Transverse colon (tissue), 4 donors: ENCODE measurements at places on chromosomes 6 and 20. TPM values are rescaled to one million over a fixed set of nuclear protein-coding genes. Genes with fewer than 3 reads are reported as not detected.

GRCh38 chr6:160263196-160263939, 4.7 kb upstream of the SLC22A2 start:
- peak overlapping the region; percentile 61 for H3K27ac ChIP-seq
- H3K4me1 ChIP-seq = no peaks in the 10 kb centered on the region
- no peak overlapping the region for H3K4me3 ChIP-seq
- DNase-seq = no peak
- no peaks in the 10 kb centered on the region for H3K27me3 ChIP-seq

BMP6 gene
- total RNA-seq = 5.1 TPM

DNA sequence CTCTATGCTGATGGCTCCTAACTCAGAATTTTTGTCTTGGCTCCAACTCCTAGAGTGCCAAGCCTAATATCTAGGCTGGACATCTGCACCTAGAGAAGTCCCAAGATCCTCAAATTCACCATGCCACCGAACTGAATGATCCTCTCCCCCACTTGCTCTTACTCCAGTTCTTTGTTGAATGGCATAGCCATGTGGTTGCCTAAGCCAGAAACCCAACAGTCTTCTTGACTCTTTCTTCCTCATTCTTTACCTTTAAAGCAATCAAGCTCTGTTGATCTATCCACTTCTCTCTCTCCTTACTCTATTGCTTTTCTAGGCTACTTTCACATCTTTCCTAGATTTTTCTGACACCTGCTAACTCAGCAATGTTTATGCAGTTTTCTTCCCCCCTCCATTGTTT, 126.5 kb upstream of the FOXO3 start:
- H3K4me1 ChIP-seq = no peaks in the 10 kb centered on the region
- H3K36me3 ChIP-seq = no peaks in the 10 kb centered on the region
- H3K4me3 ChIP-seq = no peak overlapping the region
- H3K27ac ChIP-seq = no peak overlapping the region
- no peaks in the 10 kb centered on the region for H3K27me3 ChIP-seq

GRCh38 chr6:129552413-129552812, 157.6 kb downstream of the ARHGAP18 start:
- no peak overlapping the region for H3K27ac ChIP-seq
- H3K36me3 ChIP-seq = no peaks in the 10 kb centered on the region
- H3K4me1 ChIP-seq = no peaks in the 10 kb centered on the region
- no peaks in the 10 kb centered on the region for H3K27me3 ChIP-seq
- no peak overlapping the region for H3K4me3 ChIP-seq

DNA sequence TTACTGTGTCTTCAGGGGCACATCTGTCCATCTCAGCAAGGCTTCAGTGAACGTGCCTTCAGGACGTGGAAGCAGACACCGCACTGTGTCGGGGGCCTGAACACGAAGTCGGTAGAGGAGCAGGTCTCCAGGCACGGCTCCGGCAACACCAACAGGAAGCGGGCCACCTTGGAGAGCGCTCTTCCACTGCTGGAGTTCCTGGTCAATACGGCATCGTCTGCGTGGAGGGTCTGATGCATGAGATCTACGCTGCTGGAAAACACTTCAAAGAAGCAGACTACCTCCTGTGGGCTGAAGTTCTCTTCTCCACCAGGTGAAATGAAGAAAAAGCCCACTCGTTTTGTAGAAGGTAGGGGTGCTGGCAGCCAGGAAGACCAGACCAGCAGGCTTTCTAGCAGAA, 69.3 kb upstream of the SLCO4A1 start:
- no peak overlapping the region for H3K27ac ChIP-seq
- H3K27me3 ChIP-seq = peaks cover 35% of the 10 kb centered on the region
- H3K4me3 ChIP-seq = no peak overlapping the region
- no peaks in the 10 kb centered on the region for H3K4me1 ChIP-seq
- DNase-seq = no peak

GRCh38 chr6:43942616-43943015, 172.6 kb downstream of the VEGFA start:
- H3K4me3 ChIP-seq = no peak overlapping the region
- H3K36me3 ChIP-seq = no peaks in the 10 kb centered on the region
- H3K4me1 ChIP-seq = no peaks in the 10 kb centered on the region
- DNase-seq = no peak

- H3K36me3 ChIP-seq = no peaks in the 10 kb centered on the region
- DNase-seq = no peak
- no peak overlapping the region for H3K27ac ChIP-seq
- H3K4me3 ChIP-seq = no peak overlapping the region
Observed at GRCh38 chr20:278181-278580, 12.4 kb downstream of the C20orf96 start.

- H3K4me1 ChIP-seq = peaks cover 19% of the 10 kb centered on the region
- H3K36me3 ChIP-seq = no peaks in the 10 kb centered on the region
Observed at GRCh38 chr20:50560867-50561266, 50.7 kb downstream of the PTPN1 start.

MAP3K5 gene
- total RNA-seq = 43.8 TPM

GRCh38 chr6:125678601-125679000, 70.8 kb upstream of the HEY2 start:
- DNase-seq = no peak
- no peak overlapping the region for H3K27ac ChIP-seq
- no peak overlapping the region for H3K4me3 ChIP-seq
- H3K4me1 ChIP-seq = no peaks in the 10 kb centered on the region
- no peaks in the 10 kb centered on the region for H3K27me3 ChIP-seq
- no peaks in the 10 kb centered on the region for H3K36me3 ChIP-seq

CCN5 gene
- total RNA-seq = 9.5 TPM

DNA sequence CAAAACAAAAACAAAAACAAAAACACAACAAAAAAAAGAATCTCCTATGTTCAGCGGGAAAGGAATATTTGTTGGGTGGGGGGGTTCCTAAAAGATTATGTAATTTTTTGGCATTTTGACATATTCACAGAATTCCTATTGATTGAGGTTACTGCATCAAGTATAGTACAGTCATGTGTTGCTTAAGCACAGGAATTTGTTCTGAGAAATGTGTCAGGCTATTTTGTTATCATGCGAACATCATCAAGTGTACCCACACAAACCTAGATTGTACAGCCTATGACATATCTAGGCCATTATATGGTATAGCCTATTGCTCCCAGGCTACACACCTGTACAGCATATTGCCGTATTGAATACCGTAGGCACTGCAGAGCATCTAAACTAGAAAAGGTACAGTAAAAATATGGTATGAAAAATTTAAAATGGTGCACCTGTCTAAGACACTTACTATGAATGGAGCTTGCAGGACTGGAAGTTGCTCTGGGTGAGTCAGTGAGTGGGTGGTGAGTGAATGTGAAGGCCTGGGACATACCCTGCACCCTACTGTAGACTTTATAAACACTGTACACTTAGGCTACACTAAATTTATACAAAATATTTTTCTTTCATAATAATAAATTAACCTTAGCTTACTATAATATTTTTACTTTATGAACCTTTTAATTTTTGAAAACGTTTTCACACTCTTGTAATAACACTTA, 110.6 kb downstream of the CDKAL1 start:
- no peak for DNase-seq
- H3K27ac ChIP-seq = no peak overlapping the region
- no peaks in the 10 kb centered on the region for H3K36me3 ChIP-seq
- H3K4me1 ChIP-seq = no peaks in the 10 kb centered on the region

ZNF311 gene
- 1.9 TPM for total RNA-seq

POM121L2 gene
- total RNA-seq = not detected

- no peaks in the 10 kb centered on the region for H3K36me3 ChIP-seq
- H3K27me3 ChIP-seq = no peaks in the 10 kb centered on the region
- no peak overlapping the region for H3K27ac ChIP-seq
- no peak for DNase-seq
- H3K4me3 ChIP-seq = no peak overlapping the region
Observed at GRCh38 chr6:40346246-40346645, 240.9 kb downstream of the LRFN2 start.

SPEF1 gene
- not detected for total RNA-seq

- no peak overlapping the region for H3K4me3 ChIP-seq
- H3K4me1 ChIP-seq = no peaks in the 10 kb centered on the region
- no peaks in the 10 kb centered on the region for H3K36me3 ChIP-seq
- H3K27ac ChIP-seq = no peak overlapping the region
Observed at GRCh38 chr6:23174781-23175361, 605.5 kb downstream of the HDGFL1 start.

- no peak for DNase-seq
- no peak overlapping the region for H3K4me3 ChIP-seq
- H3K36me3 ChIP-seq = no peaks in the 10 kb centered on the region
- H3K27ac ChIP-seq = no peak overlapping the region
Observed at GRCh38 chr20:19045371-19045770, 167.1 kb upstream of the SLC24A3 start.

CYP39A1 gene
- 2.3 TPM for total RNA-seq

- H3K27ac ChIP-seq = no peak overlapping the region
- DNase-seq = no peak
- H3K27me3 ChIP-seq = no peaks in the 10 kb centered on the region
Observed at GRCh38 chr20:36742558-36742957, 3.3 kb downstream of the NDRG3 start.

- no peak overlapping the region for H3K27ac ChIP-seq
- no peaks in the 10 kb centered on the region for H3K4me1 ChIP-seq
- H3K36me3 ChIP-seq = no peaks in the 10 kb centered on the region
- DNase-seq = no peak
- H3K27me3 ChIP-seq = no peaks in the 10 kb centered on the region
- no peak overlapping the region for H3K4me3 ChIP-seq
Observed at GRCh38 chr6:150907383-150907782, 41.9 kb downstream of the MTHFD1L start.

DNA sequence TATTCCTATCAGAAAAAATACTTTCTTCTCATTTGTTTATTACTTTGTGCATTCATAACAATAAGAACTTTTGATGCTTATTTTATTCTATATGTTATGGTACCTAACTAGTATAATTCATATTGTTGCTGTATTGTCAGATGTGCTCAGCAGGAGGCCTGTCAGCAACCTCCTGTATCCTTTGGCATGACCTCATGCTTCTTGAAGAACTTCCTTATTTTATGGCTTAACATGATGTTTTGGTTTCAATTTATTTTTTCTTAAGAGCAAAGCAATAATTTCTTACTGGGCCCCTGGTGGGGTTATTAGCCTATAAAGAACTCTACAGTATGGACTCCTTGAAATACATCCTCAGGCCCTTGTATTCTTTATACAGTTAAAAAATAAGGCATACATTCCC, 17.3 kb downstream of the GGTLC1 start:
- no peaks in the 10 kb centered on the region for H3K36me3 ChIP-seq
- no peaks in the 10 kb centered on the region for H3K27me3 ChIP-seq
- no peak overlapping the region for H3K27ac ChIP-seq
- no peaks in the 10 kb centered on the region for H3K4me1 ChIP-seq

DDX43 gene
- total RNA-seq = not detected

GRCh38 chr6:20755631-20756030, 221.4 kb downstream of the CDKAL1 start:
- no peak overlapping the region for H3K27ac ChIP-seq
- H3K36me3 ChIP-seq = no peaks in the 10 kb centered on the region
- no peaks in the 10 kb centered on the region for H3K4me1 ChIP-seq
- no peaks in the 10 kb centered on the region for H3K27me3 ChIP-seq
- H3K4me3 ChIP-seq = no peak overlapping the region

- H3K36me3 ChIP-seq = no peaks in the 10 kb centered on the region
- H3K27ac ChIP-seq = no peak overlapping the region
- DNase-seq = no peak
Observed at GRCh38 chr6:124699038-124699437, 263.2 kb upstream of the RNF217 start.

- H3K27me3 ChIP-seq = no peaks in the 10 kb centered on the region
- no peak for DNase-seq
- H3K4me3 ChIP-seq = no peak overlapping the region
Observed at GRCh38 chr6:20217324-20217855, 5.1 kb upstream of the MBOAT1 start.

- H3K4me3 ChIP-seq = no peak overlapping the region
- no peak for DNase-seq
- H3K36me3 ChIP-seq = no peaks in the 10 kb centered on the region
- no peaks in the 10 kb centered on the region for H3K4me1 ChIP-seq
- no peak overlapping the region for H3K27ac ChIP-seq
Observed at GRCh38 chr6:102619585-102619984, 1226.1 kb downstream of the GRIK2 start.

DNA sequence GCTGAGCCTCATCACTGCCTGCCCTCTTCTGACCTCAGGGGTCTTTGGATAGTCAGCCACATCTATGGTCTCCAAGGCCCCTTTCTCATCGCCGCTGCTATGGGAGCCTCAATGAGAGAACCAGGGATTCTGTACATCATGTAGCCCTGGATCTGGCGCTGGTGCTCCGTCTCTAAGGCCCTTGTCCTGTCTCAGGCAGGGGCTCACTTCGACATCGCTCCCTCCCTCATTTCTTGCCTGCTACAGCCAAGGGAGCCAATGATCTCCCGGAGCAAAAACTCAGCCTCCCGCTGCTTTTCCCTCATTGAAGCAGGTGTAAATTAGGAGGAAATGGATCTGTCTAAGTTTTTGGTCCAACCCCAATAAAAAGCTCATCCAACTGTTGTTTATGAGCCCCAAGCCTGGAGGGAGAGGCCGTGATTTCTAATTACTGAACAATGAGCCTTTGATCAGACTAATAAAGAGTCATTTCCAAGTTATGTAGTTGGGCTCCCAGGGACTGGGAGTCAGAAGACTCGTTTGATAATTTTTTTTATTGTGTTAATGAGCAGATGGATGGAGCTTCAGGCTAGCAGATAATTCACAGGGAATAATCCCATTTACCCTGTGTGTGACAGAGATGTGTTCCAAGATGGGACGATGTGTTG, 30.9 kb downstream of the LBP start:
- no peaks in the 10 kb centered on the region for H3K27me3 ChIP-seq
- H3K4me3 ChIP-seq = no peak overlapping the region
- no peaks in the 10 kb centered on the region for H3K36me3 ChIP-seq
- no peak for DNase-seq
- no peaks in the 10 kb centered on the region for H3K4me1 ChIP-seq

DNA sequence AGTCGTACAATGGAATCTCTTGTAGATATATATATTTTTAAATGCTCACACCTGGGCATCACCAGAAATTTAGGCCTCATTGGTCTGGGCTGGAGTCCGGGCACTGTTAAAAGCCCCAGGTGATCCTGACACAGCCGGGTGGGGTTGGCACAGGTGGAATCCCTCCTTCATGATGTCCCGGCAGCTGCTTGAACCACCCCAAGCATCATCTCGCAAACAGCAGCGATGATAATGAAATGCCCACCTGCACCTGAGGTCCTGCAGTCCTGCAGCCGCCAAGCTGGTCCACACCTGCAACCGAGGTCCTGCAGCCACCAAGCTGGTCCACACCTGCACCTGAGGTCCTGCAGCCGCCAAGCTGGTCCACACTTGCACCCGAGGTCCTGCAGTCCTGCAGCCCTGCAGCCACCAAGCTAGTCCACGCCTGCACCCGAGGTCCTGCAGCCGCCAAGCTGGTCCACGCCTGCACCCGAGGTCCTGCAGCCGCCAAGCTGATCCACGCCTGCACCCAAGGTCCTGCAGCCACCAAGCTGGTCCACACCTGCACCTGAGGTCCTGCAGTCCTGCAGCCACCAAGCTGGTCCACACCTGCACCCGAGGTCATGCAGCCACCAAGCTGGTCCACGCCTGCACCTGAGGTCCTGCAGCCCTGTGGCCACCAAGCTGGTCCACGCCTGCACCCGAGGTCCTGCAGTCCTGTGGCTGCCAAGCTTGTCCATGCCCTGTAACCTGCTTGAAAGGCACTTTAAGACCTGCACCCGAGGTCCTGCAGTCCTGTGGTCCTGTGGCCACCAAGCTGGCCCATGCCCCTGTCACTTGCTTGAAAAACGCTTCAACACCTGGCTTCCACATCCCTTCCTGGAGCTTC, 261.2 kb downstream of the DLL1 start:
- peaks cover 30% of the 10 kb centered on the region for H3K4me1 ChIP-seq
- no peak overlapping the region for H3K27ac ChIP-seq

GRCh38 chr6:135647521-135647920, 150.0 kb upstream of the AHI1 start:
- no peaks in the 10 kb centered on the region for H3K4me1 ChIP-seq
- no peak overlapping the region for H3K4me3 ChIP-seq
- H3K36me3 ChIP-seq = no peaks in the 10 kb centered on the region
- no peak for DNase-seq
- no peaks in the 10 kb centered on the region for H3K27me3 ChIP-seq
